Adrenal gland (tissue), 19 donors: ENCODE measurements at places on chromosomes 4 and X. TPM values are rescaled to one million over a fixed set of nuclear protein-coding genes. Genes with fewer than 3 reads are reported as not detected.

DNA sequence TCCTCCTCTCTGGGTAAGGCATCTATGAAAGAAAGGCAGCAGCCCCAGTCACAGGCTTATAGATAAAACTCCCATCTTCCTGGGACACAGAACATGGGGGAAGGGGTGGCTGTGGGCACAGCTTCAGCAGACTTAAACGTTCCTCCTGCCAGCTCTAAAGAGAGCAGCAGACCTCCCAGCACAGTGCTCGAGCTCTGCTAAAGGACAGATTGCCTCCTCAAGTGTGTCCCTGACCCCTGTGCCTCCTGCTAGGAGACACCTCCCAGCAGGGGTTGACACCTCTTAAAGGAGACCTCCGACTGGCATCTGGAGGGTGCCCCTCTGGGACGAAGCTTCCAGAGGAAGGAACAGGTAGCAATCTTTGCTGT is 89.9 kb downstream of the EFHC2 start:
- DNase-seq, result no peak
- H3K36me3 ChIP-seq, result no peaks in the 10 kb centered on the region
- peaks cover 22% of the 10 kb centered on the region for H3K27me3 ChIP-seq

DNA sequence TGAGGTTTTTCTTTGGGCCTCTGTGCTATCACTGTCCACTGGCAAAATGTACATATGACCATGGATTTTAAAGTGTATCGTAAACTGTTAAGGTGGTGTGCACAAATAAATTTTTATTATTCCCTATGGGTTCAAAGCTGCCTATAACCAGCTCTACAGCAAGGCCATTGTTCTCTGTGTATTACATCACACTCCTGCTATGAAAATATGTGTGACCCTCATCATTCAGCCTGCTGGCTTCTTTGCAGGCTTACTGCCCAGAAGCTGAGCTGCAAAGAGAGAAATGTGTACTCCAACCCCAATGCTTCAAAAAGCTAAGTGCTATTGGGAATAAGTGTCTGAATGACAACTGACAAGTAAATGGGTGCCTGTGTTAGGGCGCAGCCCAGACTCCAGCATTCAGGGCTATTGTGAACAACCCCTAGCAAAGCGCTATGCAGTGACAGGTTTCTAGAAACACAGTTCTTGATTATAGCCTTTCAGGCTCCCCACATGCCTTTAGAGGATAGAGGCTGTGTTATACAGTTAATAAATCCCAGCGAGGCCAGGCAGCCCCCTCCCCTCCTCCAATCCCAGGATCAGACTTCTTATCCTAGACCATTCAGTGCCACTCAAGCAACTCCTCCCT is 220.4 kb upstream of the RADX start:
- no peaks in the 10 kb centered on the region for H3K36me3 ChIP-seq
- peaks cover 5% of the 10 kb centered on the region for H3K27me3 ChIP-seq
- no peak overlapping the region for H3K4me3 ChIP-seq

DNA sequence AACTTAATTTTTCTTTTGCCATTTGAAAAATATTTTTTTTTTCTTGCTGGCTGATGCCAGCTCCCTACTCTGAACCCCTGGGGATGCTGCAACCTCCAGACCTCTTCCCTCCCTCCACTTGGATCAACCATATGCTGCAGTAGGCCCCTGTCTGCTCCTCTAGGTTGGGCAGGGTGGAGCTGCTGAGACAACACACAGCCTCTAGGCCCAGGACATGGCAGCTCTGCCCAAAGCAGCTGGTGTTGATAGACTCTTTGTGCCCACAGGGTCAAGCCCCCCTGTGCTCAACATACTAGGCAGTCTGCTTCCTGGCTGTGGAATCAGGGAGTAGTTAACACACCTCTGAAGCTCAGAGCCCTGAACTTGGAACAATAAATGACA is 19.9 kb upstream of the CLNK start:
- no peak for DNase-seq
- no peak overlapping the region for H3K27ac ChIP-seq
- no peak overlapping the region for H3K4me3 ChIP-seq
- no peaks in the 10 kb centered on the region for H3K4me1 ChIP-seq
- H3K36me3 ChIP-seq, result no peaks in the 10 kb centered on the region
- no peaks in the 10 kb centered on the region for H3K27me3 ChIP-seq

DNA sequence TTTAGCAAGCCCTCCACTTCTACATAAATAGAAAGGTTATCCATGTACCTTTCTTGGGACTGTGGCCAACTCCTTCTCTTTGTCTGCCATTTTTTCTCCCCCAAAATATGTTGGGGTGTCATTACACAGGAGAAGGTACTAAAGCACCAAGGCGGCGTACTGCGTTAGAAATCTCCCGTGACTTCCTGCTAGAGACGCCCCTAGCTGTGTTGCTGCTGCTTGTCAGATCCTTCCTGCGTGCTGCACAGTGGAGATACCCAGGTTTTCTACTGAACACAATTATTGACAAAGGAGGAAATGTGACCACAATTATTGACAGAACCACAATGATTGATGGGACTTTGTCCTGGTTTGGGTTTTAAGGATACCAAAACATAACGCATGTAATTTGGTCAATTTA is 97.7 kb downstream of the EFHC2 start:
- DNase-seq, result no peak
- no peak overlapping the region for H3K4me3 ChIP-seq
- H3K27ac ChIP-seq, result no peak overlapping the region
- peaks cover 47% of the 10 kb centered on the region for H3K27me3 ChIP-seq

DNA sequence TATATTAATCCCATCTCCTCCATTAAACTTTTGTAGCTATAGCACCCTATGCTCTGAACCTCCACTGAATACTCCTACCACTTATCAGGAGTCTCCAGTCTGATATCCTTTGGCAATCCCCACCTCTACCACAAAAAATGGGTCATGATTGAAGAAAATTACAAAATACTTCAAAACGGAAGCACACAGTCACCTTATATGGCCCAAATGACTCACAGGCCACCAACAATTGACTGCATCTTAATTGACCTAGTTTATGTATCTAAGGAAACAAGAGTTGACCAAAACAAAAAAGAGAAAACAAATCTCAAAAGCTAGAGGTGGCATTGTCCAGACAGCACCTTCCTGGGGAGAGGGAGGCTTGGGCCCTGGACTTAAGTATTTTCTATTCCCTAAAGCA is 120.0 kb upstream of the DIAPH2 start:
- H3K4me3 ChIP-seq, result no peak overlapping the region
- no peaks in the 10 kb centered on the region for H3K4me1 ChIP-seq
- H3K27me3 ChIP-seq, result peaks cover 9% of the 10 kb centered on the region
- peak; percentile 19 for DNase-seq

GRCh38 chr4:76434901-76435527 is at the start of gene SHROOM3:
Gene SHROOM3 (plus strand): TSS chr4:76435229. CDS start chr4:76436053, 824 bp downstream.
- peaks cover 5% of the 10 kb centered on the region for H3K27me3 ChIP-seq
- H3K27ac ChIP-seq, result no peak within 1 kb of the TSS
- no peaks in the 10 kb centered on the region for H3K4me1 ChIP-seq
- no peaks in the 10 kb centered on the region for H3K36me3 ChIP-seq

GRCh38 chrX:11472381-11472780 is 179.2 kb downstream of the AMELX start:
- no peaks in the 10 kb centered on the region for H3K4me1 ChIP-seq
- no peak for DNase-seq
- no peak overlapping the region for H3K27ac ChIP-seq
- H3K27me3 ChIP-seq, result no peaks in the 10 kb centered on the region

GRCh38 chr4:84150177-84150576 is 348.9 kb downstream of the NKX6-1 start:
- H3K36me3 ChIP-seq, result no peaks in the 10 kb centered on the region
- no peaks in the 10 kb centered on the region for H3K27me3 ChIP-seq
- H3K4me1 ChIP-seq, result no peaks in the 10 kb centered on the region
- H3K4me3 ChIP-seq, result no peak overlapping the region

DNA sequence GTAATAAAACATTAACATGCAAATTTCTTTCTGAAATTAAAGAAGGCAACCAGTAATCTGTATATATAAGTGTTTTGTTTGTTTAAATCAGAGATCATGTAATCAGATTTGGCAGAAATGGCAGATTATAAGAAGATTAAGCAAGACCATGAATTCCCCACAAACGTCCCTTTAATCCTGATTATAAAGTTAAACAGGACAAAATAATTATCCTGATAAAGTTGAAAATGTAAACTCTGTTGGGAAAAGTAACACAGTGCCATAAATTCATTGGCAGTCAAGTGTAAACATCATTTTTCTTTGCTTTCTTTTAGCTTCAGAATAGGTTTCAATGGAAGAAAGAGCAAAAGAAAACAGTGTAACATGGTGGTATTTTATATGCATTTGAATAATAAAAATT is 256.3 kb downstream of the KCNIP4 start:
- no peak for DNase-seq
- no peaks in the 10 kb centered on the region for H3K4me1 ChIP-seq
- no peak overlapping the region for H3K27ac ChIP-seq
- H3K27me3 ChIP-seq, result no peaks in the 10 kb centered on the region
- no peak overlapping the region for H3K4me3 ChIP-seq
- no peaks in the 10 kb centered on the region for H3K36me3 ChIP-seq

GRCh38 chr4:65696436-65696835 is 26.1 kb upstream of the EPHA5 start:
- H3K27me3 ChIP-seq, result no peaks in the 10 kb centered on the region
- no peaks in the 10 kb centered on the region for H3K36me3 ChIP-seq
- no peak overlapping the region for H3K4me3 ChIP-seq
- H3K4me1 ChIP-seq, result no peaks in the 10 kb centered on the region
- no peak overlapping the region for H3K27ac ChIP-seq

DNA sequence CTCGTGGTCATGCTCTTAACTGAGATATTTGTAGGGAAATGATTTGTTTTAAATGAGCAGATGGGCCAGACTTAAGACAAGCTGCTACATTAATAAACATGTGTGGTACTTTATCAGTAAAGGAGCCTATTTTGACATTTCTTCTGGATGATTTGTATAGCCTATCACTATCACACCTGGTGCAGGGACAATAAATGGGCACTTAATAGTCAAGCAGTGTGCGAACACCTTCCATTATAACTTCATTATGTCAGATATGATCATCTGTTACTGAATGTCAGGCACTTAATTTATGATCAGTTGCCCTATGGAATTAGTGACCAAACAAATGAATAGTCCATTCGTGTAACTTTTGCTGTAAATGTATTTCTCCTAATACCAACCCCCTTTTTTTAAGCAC is 628.8 kb downstream of the ADGRL3 start:
- no peak for DNase-seq
- H3K4me1 ChIP-seq, result no peaks in the 10 kb centered on the region
- H3K27ac ChIP-seq, result no peak overlapping the region
- H3K27me3 ChIP-seq, result no peaks in the 10 kb centered on the region

DNA sequence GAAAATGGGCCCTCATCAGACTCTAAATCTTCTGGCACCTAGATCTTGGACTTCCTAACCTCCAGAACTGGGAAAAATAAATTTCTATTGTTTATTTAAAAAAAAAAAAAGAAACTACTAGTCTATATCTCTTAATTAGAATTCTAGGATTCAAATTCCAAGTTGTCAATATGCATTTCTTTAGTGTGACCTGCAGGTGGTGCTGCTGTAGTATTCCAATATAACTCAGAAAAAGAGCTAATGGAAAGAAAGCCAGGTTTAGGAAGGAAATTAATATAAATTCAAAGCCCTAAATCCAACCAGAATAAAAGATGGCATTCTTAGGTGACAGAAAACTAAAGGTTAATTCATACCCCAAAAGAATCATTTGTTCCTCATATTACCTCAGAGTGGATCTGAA is 80.0 kb upstream of the NALF2 start:
- H3K4me3 ChIP-seq, result no peak overlapping the region
- H3K36me3 ChIP-seq, result no peaks in the 10 kb centered on the region
- no peaks in the 10 kb centered on the region for H3K4me1 ChIP-seq
- H3K27ac ChIP-seq, result no peak overlapping the region
- peaks cover 32% of the 10 kb centered on the region for H3K27me3 ChIP-seq

GRCh38 chr4:93368968-93369367 is 459.6 kb upstream of the ATOH1 start:
- no peak overlapping the region for H3K4me3 ChIP-seq
- H3K27me3 ChIP-seq, result no peaks in the 10 kb centered on the region
- no peak for DNase-seq
- H3K36me3 ChIP-seq, result no peaks in the 10 kb centered on the region

The SPATA18 gene
- 8.5 TPM for total RNA-seq

The CLIC2 gene
- total RNA-seq, result 22.0 TPM

The DOCK11 gene
- total RNA-seq, result 10.9 TPM

The AKAP4 gene
- total RNA-seq, result not detected

The SPANXA2 gene
- not detected for total RNA-seq

The NPY2R gene
- total RNA-seq, result 0.14 TPM

The PDZD4 gene
- total RNA-seq, result 8.8 TPM

The PARM1 gene
- total RNA-seq, result 88.0 TPM

The AVPR2 gene
- 1.1 TPM for total RNA-seq

The PNMA6A gene
- 0.34 TPM for total RNA-seq
